ENCODE measurements at places on chromosomes 5 and 9. TPM values are rescaled to one million over a fixed set of nuclear protein-coding genes. Genes with fewer than 3 reads are reported as not detected.

- H3K27me3 ChIP-seq, result no peaks in the 10 kb centered on the region
- H3K27ac ChIP-seq, result peak overlapping the region; percentile 81
- H3K4me1 ChIP-seq, result peaks cover 9% of the 10 kb centered on the region
- H3K36me3 ChIP-seq, result peaks cover 19% of the 10 kb centered on the region
Measured at GRCh38 chr5:10712574-10713366, 48.3 kb downstream of the DAP start.

GRCh38 chr9:122287214-122287720 lies 22.6 kb downstream of the MRRF start:
- no peaks in the 10 kb centered on the region for H3K27me3 ChIP-seq
- peaks cover 90% of the 10 kb centered on the region for H3K36me3 ChIP-seq
- no peak for ATAC-seq
- no peak overlapping the region for H3K4me3 ChIP-seq
- H3K27ac ChIP-seq, result no peak overlapping the region
- no peaks in the 10 kb centered on the region for H3K4me1 ChIP-seq

DNA sequence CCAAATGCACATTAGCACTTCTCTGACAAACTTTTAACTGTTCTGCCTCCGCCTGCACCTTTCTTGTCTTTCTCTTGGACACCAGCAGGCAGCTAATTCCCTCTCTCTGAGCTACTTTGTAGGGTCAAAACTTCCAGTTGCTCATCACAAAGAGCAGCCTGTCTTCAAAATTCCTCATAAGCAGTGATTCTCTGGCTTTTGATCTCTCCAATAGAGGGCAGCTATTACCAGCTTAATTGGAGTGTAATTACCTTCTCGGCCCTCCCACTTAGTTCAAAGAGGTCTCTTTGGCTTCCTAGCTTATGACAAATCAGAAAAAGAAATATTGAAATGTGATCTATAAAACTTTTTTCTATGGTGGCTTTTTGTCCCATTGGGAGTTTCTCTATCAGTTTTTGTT lies 43.6 kb upstream of the RAD23B start:
- H3K4me3 ChIP-seq, result no peak overlapping the region
- no peaks in the 10 kb centered on the region for H3K36me3 ChIP-seq

BTNL8 gene
- 0.40 TPM for total RNA-seq

CCDC152 gene
- 2.7 TPM for total RNA-seq

TAF1L gene
- 0.06 TPM for total RNA-seq
